H1 (cell line): ENCODE measurements at places on chromosomes 16 and 17. TPM values are rescaled to one million over a fixed set of nuclear protein-coding genes. Genes with fewer than 3 reads are reported as not detected.

DNA sequence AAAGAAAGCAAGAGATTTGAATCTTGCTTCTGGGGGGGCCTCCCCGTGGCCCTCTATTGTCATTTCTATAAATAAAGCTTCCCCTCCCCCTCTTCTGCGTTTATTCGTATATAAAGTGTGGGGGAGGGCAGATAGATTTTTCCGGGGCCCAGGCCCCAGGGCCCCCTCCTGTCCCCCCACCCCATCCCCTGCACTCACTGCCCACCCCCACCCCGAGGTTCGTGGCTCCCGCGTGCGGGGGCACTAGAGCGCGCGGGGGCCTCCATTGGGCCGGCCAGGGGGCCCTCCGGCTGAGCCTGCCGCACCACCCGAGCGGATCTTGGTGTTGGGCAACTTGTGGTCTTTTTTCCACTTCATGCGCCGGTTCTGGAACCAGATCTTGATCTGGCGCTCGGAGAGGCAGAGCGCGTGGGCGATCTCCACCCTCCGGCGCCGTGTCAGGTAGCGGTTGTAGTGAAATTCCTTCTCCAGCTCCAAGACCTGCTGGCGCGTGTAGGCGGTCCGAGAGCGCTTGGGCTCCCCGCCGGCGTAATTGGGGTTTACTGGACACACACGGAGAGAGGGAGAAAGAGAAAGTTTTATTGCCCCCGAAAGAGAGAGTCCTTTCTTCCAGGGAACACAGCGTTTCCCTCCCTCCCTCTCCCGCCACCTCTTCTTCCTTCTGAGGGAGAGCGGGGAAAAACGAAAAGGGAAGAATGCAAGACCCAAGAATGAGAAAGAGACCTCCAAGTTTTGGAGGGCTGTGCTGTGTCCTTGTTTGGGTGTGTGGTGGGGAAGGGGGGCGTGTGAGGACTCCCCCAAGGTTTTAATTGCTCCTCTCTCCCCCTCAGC is 1.5 kb downstream of the HOXB4 start:
- H3K36me3 ChIP-seq: no peaks in the 10 kb centered on the region
- DNase-seq: no peak
- H3K27ac ChIP-seq: no peak overlapping the region
- peaks cover 100% of the 10 kb centered on the region for H3K27me3 ChIP-seq
- peaks cover 2% of the 10 kb centered on the region; the same call in 1 of the 2 replicates for H3K4me1 ChIP-seq

DNA sequence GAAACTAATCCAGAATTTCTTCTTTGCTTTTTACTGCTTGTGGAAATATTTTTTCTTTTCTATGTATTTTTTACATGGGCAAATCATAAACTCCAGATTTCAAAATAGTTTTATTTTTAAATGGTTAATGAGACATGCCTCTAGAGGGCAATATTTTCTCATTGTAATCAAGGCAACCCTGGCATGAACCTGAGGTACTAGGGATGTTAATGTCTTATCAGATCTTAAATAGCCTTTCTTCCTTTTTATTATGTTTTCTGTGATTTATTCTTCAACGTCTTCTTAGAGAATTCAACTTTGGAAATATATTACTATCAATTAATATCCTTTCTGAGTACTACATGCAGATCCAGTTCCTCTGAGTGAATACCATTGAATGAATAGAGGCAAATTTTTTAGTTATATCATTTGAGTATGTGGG is 324.7 kb downstream of the BCAS3 start:
- no peak overlapping the region for H3K4me3 ChIP-seq
- DNase-seq: no peak
- H3K4me1 ChIP-seq: no peaks in the 10 kb centered on the region
- no peaks in the 10 kb centered on the region for H3K36me3 ChIP-seq

Gene NEUROD2
- total RNA-seq: not detected in 2 replicates

GRCh38 chr17:51118330-51119195 is 2.1 kb downstream of the SPAG9 start:
- no peaks in the 10 kb centered on the region for H3K27me3 ChIP-seq
- H3K4me3 ChIP-seq: peak overlapping the region; percentile 100
- H3K36me3 ChIP-seq: no peaks in the 10 kb centered on the region
- H3K27ac ChIP-seq: no peak overlapping the region
- DNase-seq: no peak
- peaks cover 5% of the 10 kb centered on the region for H3K4me1 ChIP-seq

GRCh38 chr17:76727745-76728456 is 1.3 kb downstream of the METTL23 start:
- no peak overlapping the region for H3K27ac ChIP-seq
- H3K27me3 ChIP-seq: no peaks in the 10 kb centered on the region
- peaks cover 16% of the 10 kb centered on the region for H3K36me3 ChIP-seq
- peak overlapping the region; percentile 84 for H3K4me3 ChIP-seq

Gene LITAF
- 160 and 165 TPM in 2 replicates for total RNA-seq

Gene NAE1
- 145 and 155 TPM in 2 replicates for total RNA-seq

Gene NPTX1
- total RNA-seq: 12.0 and 14.8 TPM in 2 replicates

DNA sequence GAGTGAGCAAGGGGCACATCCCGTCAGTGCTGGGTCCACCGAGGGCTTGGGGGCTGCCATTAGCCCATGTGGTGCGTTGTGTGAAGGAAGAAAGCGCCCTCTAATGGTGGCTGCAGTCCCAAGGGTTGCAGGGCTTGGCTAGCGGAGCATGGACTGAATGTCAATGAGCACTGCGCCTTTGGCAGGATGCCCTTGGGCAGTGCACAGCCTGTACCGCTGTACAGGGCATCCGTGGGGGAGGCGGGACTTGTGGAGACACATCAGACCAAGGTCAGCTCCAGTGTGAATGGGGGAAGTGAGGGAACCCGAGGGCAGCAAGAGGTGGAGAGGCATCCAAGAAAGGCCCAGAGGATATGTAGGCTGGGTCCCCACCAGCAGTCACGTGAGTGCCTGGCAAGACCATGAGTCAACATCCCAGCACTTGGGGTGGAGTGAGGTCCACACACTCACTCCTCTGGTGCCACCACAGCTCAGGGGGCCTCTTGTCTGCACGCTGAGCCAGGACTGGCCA is 75.5 kb upstream of the MED9 start:
- no peaks in the 10 kb centered on the region for H3K27me3 ChIP-seq
- H3K4me3 ChIP-seq: no peak overlapping the region

DNA sequence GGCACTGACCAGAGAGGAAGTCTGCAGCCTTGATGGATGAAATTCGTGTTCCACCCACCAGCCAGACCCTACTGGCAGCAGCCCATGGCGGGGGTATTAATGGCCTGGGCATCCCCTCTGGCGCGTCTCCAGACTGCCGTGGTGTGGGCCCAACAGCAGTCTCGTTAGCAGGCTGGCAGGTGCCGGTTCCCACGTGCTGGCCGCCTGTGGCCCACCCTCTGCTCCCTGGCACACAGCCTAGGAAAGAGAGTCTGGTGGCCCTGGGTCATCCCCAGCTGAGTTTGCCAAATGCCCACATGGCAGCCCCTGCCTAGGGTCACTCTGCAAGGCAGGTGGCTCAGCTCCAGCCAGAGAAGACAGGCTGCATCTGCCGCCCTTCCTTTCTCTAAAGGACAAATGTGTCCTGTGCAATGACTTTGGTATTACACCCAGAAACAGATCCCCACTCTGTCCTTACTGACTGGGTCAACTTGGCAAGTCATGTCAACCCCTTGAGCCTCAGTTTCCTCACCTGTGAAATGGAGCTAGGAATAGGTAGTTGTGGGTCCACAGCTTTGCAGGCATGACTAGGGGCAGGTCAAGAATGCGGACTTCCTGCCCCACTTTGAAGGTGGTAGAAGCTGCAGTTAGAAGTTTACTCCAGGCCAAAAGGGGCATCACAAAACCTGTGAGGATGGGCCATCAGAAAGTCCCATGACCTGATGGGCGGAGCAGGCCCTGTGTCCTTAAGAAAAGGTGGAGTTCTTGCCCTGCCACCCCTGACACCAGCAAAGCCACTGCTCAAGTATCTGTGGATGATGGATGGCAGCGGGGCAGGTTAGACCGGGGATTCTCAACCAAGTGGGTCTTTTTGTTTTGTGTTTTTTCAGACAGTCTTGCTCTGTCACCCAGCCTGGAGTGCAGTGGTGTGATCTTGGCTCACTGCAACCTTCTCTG is 76.6 kb downstream of the ABCC6 start:
- DNase-seq: no peak
- H3K36me3 ChIP-seq: peaks cover 15% of the 10 kb centered on the region
- no peak overlapping the region for H3K4me3 ChIP-seq
- no peak overlapping the region; the same call in 1 of the 2 replicates for H3K27ac ChIP-seq

- DNase-seq: no peak
- H3K4me1 ChIP-seq: no peaks in the 10 kb centered on the region
- H3K27me3 ChIP-seq: no peaks in the 10 kb centered on the region
- H3K27ac ChIP-seq: no peak overlapping the region
- no peaks in the 10 kb centered on the region for H3K36me3 ChIP-seq
- H3K4me3 ChIP-seq: no peak overlapping the region
Measured at GRCh38 chr17:71921796-71922195, 199.0 kb upstream of the SOX9 start.

GRCh38 chr16:28524681-28525171 is 14.0 kb downstream of the NUPR1 start:
- no peaks in the 10 kb centered on the region for H3K27me3 ChIP-seq
- H3K27ac ChIP-seq: no peak overlapping the region
- no peak for DNase-seq
- H3K4me3 ChIP-seq: no peak overlapping the region
- H3K36me3 ChIP-seq: no peaks in the 10 kb centered on the region
- H3K4me1 ChIP-seq: no peaks in the 10 kb centered on the region

Gene SLX1A
- total RNA-seq: 18.2 and 36.9 TPM in 2 replicates

Gene CEP295NL
- total RNA-seq: 1.4 and 2.0 TPM in 2 replicates

DNA sequence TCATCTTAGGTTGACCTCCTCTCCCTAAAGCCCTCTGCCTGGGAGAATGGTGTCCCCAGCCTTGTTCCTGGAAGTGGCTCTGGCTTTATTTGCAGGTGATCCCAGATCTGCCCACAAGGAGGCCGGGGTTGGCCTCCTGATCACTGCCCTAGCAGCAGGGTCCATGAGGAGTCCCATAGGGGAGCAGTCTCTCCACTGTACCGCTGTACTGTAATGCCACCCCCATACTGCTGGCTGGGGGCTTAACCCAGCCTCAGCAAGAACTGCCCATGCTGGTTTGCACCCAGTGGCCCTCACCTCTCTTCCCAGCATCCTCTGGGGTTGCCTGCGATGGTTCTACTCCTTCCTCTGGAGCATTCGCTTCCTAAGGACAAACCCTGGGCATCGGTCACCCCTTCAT is 39.1 kb downstream of the PSME3IP1 start:
- H3K4me3 ChIP-seq: no peak overlapping the region
- peaks cover 15% of the 10 kb centered on the region for H3K4me1 ChIP-seq
- no peak overlapping the region for H3K27ac ChIP-seq
- no peaks in the 10 kb centered on the region for H3K27me3 ChIP-seq
- peak; percentile 74 for DNase-seq
